IPS-NIHi11 (cell line): ENCODE measurements at places on chromosomes 12 and 14.
A peak's percentile ranks its signal among the peaks of the same experiment; 100 is the strongest.

- DNase-seq: no peak
These were observed 6.6 kb downstream of the SLC38A2 start for GRCh38 chr12:46365951-46366379.

GRCh38 chr14:90808759-90809529 is 7.3 kb downstream of the TTC7B start:
- DNase-seq: no peak

GRCh38 chr14:49479432-49479831 is 106.7 kb downstream of the RPS29 start:
- DNase-seq: no peak

GRCh38 chr14:74239848-74240793 is 872 bp downstream of the VSX2 start:
- DNase-seq: peak; percentile 68

- DNase-seq: no peak
These were observed 242.3 kb downstream of the CCER1 start for GRCh38 chr12:90712671-90713070.

- peak; percentile 93 for DNase-seq
These were observed 8.8 kb upstream of the SH2B3 start for GRCh38 chr12:111396726-111397445.

DNA sequence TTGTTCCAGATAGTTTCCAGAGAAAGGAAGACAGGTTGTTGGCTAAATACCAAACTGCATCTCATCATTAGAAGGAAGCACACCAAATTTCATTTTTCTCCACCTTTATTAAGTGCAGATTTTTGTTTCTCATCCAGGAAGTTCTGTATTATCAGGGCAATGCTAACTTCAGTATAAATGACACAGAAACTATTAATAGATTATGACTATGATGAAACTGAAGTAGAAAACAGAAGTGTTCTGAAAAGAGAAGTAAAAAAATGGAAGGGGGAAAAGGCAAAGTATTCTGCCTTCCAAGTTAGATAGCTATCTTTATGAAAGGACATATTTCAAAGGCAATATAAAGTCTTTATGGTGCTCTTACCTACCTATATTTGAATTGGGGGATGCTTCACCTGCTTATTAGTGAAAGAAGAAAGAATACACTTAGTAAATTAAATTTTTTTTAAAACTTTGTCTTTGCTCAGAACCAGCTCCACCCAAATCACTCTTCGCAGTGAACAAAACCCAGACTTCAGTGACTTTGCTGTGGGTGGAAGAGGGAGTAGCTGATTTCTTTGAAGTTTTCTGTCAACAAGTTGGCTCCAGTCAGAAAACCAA is 223.9 kb downstream of the PTPRO start:
- DNase-seq: no peak

GRCh38 chr12:106985479-106985878 is 1.5 kb downstream of the MTERF2 start:
- DNase-seq: no peak

- no peak for DNase-seq
These were observed 17.1 kb upstream of the ADSS1 start for GRCh38 chr14:104706733-104707607.

GRCh38 chr12:99752740-99753139 is 105.2 kb downstream of the GARIN6 start:
- DNase-seq: no peak
